Stimulated activated CD8-positive, alpha-beta memory T cell treated with anti-CD3 and anti-CD28 coated beads, Interleukin-15, amount 100 ng/mL, for 24 hours (primary cell): ENCODE measurements at places on chromosomes 5 and 9.

DNA sequence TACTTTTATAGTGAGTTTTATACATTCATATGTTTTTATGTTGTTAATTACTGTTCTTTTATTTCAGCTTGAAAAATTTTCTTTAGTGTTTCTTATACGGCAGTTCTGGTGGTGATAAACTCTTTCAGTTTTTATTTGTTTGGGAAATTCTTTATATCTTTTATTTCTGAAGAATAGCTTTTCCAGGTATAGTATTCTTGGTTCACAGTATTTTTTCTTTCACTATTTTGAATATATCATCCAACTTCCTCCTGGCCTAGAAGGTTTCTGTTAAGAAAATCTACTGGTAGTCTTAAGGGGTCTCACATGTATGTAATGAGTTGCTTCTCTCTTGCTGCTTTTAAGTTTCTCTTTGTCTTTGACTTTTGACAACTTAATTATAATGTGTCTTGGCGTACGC, 79.4 kb downstream of the NXNL2 start:
- DNase-seq = no peak

- no peak for DNase-seq
Observed at GRCh38 chr5:151577566-151577965, 13.6 kb downstream of the FAT2 start.

GRCh38 chr5:60765019-60765709, 65.2 kb upstream of the DEPDC1B start:
- DNase-seq = no peak

DNA sequence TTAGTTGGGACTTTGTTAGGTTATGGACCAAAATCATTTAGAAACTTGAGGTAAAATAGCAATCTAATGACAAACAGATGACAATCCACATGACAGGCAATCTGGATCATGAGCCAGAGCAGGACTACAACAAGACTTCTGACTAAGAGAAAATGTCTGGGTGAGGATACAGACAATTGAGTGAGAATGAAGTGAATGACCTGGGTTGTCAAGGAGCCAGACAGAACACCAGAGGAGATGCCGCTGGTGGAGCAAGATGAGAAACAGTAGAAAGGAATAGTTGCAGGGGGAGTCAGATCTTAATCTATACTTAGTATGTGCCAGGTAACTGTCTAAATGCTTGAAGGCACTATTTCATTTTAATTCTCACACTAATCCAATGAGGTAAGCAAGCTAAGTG, 277.8 kb downstream of the PRELID2 start:
- DNase-seq = no peak

- DNase-seq = no peak
Observed at GRCh38 chr5:129639331-129639730, 108.6 kb upstream of the MINAR2 start.

- no peak for DNase-seq
Observed at GRCh38 chr5:139494832-139495231, 12.3 kb upstream of the STING1 start.

DNA sequence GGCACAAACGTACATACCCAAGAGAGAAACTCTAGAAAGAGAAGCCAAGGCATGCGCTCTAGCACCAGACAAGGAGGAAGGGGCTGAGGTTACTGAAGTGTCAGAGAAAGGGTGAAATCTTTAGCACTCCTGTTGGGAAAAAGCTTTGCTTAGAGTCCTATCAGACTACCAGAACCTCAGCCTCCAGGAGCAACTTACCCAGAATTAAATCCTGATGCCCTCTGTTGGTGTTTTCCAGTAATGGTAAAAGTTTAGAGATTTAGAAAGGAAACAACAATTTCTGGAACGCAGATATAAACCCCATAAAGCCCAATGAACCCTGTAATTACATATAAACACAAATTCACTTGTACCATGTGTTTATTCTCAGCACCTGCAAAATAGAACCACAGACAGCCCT, 33.2 kb upstream of the ASTN2 start:
- no peak for DNase-seq

DNA sequence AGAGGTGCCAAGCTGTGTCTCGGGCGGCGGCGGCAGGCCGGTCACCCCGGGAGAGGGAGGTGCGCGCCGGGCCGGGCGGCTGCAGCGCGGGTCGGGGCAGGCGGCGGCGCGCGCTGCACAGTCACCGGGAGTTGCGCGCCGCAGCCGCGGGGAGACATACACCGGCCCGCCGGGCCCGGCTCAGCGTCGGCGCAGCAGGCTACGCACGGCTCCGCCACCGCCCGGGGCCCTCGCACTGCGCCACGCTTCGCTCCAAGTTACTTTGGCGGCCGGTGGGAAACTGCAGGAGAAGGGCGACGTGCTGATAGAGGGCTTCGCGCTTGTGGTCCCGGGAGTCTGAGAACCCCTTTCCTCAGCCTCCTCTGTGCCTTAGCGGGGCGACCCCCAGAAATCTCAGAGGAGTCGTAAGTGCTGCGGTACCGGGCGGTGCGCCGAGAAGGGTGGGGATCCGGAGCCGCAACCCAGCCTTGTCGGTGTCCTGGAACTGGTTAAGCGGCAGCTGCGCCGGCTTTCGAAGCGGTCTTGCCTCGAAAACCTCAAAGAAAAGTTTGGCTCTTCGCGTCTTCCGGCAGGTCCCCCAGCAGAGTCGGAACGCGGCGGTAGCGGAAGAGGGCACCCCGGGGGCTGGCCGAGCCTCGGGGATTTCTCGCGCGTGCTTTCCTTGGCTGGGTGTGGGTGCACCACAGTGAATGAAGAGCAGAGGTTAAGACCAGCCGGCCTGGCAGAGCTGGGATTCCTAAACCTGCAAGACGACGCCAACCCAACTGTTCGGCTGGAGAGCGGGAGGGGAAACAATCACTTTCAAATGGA, at the start of gene EFNA5:
TSS of gene EFNA5 (minus strand) at position 6 of the 810 bp plus-strand sequence.
- no peak for DNase-seq

- no peak for DNase-seq
Observed at GRCh38 chr9:136124976-136125692, 6.5 kb upstream of the TMEM250 start.

DNA sequence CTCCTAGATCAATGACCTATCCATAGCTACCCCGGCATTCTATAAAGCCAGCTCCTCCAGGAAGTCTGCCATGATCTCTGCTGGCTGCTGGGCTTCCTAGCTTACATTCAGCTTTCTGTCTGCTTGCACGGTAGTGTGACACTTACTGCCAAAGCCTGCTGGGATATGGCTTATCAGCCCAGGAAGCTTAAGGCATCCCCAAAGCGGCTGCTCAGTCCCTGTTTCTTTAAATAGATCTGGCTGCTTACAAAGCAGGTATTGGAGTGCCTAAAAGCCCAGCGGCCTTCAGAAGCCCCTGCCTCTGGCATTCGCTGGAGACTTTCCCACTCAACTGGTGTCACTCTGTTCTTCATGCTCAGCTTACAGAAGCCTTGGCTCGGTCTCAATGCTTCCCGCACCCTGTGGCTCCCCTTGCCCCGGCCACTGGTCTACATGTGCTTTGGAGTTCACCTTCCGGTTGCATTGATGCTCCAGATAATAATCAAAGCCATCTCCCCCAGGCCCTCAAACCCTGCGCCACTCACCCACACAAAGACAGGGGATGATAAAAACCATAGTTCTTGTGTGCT, 31.3 kb upstream of the STRBP start:
- DNase-seq = no peak

- no peak for DNase-seq
Observed at GRCh38 chr5:179454356-179454755, 96.0 kb upstream of the RUFY1 start.

- no peak for DNase-seq
Observed at GRCh38 chr9:70553707-70554673, 139.5 kb upstream of the KLF9 start.

- no peak for DNase-seq
Observed at GRCh38 chr5:87784879-87785495, 372.3 kb upstream of the CCNH start.

DNA sequence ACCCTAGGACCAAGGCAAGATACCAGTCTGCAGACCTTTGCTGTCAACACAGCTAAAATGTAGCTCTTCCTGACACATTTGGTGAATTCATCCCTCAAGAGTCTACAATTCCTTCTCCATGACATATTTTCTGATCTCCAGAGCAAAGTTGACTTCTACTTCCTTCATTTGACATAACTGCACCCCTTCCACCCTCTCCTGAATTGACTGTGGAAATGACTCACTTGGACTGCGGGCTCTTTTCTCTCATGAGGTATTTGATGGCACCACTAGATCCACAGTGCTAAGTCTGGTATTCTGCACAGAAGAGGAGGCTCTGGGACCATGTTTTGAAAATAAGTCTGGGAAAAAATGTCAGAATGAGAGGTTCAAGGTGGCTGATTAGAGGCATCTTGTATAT, 338.4 kb upstream of the TRPC7 start:
- no peak for DNase-seq

DNA sequence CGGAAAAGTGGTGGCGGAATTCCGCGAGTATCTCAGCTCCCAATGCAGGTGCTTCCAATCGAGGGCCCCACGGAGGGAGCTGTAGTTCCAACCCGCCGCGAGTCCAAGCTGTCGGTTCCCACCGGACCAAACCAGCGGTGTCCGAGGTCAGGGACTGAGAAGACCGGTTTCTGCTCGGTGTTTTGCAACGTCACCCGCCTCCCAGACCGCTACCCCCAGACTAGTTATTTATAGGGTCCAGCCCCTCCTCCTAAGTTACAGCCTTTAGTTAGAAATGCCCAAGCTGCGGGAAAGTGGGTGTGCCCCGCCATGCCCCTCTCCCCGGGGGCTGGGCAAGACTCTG, 677 bp upstream of the MYORG start:
- no peak for DNase-seq

DNA sequence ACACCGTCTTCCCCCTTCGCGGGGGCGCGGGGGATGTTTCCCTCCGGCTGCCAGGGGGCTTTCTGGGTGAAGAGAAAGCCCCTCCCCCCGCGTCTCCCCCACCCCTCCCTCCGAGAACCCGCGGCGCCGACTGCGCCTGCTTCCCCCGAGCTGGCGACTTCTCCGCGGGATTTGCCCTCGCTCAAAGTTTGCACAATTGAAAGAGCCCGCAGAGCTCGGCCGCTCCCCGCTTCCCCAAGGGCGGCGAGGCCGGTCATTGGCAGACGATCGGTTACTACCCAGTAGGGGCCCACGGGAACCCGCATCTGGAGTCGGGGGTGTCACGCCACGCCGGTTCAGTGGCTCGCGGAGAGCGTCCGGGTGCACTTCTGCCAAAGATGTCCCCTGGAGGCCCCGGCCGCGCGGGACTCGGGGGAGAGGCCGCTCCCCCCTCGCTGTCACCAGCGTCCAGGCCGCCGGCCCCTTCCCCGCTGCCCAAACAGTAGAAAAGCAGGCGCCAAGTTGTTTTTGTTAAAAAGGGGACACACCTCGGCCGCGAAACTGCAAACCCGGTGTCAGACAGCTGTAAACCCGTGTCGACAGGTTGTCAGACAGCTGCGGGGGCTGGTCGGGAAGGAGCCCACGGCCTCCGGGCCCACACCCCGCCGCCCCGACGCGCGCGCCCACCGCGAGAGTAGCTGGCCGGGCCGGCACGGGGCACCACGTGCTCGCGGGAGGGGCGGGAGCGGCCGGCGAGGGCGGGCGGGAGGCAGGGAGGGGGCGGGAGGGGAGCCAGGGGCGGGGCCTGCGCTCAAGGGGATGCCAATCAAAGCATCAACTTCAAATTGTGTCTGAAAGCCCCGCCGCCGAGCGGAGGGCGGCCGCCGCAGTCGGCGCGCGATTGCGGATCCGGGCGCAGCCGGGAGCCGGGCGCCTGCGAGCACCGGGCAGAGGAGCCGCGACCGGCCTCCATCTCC, at the start of gene IRX1:
TSS of gene IRX1 (plus strand) at position 827 of the 956 bp plus-strand sequence. CDS start 274 bp downstream, outside the sequence.
- DNase-seq = no peak

DNA sequence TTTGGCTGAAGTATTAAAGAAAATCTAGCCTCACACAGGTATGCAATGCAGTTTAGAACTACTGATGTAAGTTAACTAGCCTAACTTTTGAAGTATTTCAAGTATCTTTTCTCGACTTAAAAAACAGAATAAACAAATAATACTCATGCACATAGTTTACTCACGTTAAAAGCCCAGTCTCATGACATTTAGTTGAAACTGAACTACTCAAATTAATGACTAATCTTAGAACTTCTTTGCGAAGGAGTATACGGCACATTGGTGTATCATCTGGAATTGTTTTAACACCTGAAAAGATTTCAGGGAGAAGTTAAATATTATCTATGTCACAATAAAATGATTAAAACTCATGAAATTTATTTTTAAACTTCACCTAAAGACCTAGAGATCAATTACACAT, 98.5 kb downstream of the OSMR start:
- DNase-seq = no peak

DNA sequence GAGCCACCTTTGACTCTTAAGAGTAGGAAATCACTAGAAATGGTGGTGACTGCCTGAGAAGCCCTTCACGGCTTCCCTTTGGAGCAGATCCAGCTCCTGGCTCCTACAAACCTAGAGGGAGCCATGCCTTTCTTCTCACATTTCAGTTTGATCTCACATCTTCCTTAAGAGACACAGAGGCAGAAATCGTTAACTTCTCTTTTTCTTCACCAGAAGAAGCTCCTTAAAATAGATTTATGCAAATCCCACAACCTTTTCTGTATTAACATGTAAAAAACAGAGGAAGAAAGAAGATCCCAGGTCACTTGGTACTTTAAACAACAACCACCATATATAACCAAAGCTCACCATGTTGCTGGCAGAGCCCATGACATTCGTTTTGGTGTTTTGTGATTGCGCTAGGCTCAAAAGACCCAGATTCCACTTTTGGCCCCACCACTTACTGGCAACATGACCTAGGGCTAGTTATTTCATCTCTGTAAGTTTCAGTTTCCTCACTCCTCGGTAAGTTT, 29.6 kb downstream of the PAX5 start:
- no peak for DNase-seq

DNA sequence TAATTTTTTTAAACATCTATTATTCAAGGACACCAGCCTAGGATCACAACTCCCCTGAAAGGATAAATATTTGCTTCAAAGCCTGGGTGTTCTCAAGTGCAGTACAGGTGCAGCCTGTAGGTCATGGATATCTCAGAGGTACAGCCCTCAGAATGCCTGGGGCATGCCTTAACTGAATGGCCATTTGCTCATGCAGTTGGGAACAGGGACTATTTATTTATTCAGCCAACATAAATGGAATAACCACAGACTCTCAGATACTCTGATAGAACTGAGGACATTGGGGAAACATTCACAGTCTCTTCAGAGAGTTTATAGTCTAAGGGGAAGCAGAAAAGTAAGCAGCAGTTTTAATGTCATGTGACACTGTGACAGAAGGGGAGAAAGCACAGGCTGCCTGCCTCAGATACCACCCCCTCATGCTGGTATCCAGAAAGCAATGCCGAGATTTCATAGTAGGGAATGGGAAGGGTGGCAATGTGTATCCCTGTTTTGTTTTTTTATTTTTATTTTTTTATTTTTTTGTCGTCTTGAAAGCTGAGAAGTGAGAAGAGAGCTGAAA, 112.6 kb downstream of the MACIR start:
- no peak for DNase-seq

DNA sequence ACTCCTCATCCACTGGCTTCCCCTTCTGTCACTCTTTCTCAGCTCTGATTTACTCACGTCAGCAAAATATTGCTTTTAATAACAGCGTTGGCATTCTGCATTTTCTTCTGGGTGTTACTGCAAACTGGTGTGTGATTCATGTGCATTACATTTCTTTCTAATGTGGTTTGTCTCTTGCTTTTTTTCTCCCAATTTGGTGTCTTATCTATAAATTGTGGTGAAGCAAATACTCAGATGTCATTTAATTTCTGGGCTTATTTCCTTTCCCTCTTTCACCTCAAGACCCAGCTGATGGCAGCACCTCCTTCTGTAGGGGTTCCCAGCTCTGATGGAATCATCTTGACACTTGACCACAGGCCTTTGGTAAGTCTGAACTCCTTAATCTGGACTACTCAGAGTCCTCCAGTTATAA, 180.7 kb upstream of the ZNF618 start:
- no peak for DNase-seq
